ENCODE measurements at places on chromosomes 11 and 22.

DNA sequence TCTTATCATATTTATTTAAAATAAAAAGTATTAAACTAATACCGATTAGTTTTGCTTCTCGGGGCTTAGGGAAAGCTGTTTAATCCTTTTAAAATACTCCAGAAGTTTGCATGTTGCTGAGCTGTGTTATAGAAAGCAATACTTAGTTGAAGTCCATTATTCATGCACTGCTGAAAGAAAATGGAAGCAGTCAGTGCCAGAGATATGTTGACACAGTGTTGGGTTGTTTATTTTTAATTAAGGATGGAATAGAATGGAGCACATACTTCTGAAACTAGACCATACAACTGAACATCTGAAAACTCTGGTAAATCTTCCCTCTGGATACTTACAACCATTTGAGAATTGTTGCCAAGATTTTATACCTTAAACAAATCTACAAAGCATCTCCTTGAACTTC is 282.7 kb upstream of the CCDC179 start:
- DNase-seq: no peak
- no peak overlapping the region for H3K4me3 ChIP-seq
- no peaks in the 10 kb centered on the region for H3K27me3 ChIP-seq
- H3K27ac ChIP-seq: no peak overlapping the region
- no peaks in the 10 kb centered on the region for H3K4me1 ChIP-seq

DNA sequence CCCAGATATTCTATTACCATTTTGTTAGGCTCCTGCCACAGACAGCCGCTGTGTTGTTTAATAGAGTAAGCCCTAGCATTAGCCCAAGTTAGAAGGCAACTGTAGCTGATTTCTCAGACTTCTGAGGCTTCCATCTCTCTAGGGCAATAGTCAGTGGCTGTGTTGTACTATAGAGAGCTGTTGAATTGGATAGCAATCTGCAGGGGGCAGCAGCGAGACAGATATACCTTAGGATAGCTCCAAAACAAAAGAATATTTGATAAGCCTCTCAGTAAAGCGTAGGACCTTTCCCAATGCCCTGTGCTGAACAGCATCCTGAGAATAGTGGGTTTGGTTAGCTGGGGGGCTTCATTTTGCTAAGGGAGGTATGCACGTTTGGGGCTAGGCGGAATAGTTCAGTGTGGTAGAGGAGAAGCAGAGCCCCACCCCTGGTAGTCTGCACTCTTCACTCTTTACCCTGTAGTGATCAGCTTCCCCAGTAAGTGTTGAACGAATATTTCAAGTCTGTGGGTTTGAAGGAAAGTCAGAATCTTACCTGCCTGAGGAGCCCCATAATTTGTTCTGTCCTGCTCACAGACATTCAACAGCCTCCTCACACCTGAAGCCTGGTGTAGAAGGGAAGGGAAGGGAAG is 515.1 kb downstream of the INSC start:
- DNase-seq: peak; percentile 15
- H3K4me1 ChIP-seq: no peaks in the 10 kb centered on the region
- H3K36me3 ChIP-seq: no peaks in the 10 kb centered on the region
- no peaks in the 10 kb centered on the region for H3K27me3 ChIP-seq
- H3K4me3 ChIP-seq: no peak overlapping the region

DNA sequence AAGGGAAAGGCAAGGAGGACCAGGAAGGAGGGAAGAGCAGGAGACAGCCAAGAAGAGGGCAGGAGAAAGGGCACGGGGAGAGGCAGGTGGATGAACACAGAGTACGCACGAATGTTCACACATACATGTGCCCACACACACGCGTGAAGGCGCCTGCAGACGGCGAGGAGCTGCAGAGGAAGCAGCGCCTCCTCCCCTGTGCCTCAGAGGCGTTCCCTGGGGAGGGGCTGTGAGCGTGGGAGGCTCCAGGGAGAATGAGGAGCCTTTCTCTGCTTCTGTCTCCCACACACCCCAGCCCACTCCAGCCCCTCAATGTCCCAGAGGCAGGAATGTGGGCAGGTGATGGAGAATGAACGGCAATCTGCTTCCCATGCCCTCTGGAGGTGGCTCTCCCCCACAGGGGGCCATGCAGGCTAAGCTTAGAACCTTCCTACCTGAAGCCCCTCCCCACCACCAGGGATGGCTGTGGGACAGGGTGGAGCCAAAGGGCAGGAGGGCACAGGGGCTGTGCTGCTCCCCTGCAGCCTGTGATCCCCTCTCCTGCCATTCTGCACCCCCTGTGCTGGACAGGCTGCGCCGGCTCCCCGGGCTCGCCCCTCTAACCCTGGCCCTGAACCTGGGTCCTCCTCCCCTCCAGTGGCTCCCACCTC is 25.3 kb downstream of the PPM1F start:
- H3K4me1 ChIP-seq: no peaks in the 10 kb centered on the region
- no peaks in the 10 kb centered on the region for H3K27me3 ChIP-seq
- H3K27ac ChIP-seq: no peak overlapping the region
- no peak for DNase-seq
- peaks cover 97% of the 10 kb centered on the region for H3K36me3 ChIP-seq

GRCh38 chr22:36510966-36511881 is 4.4 kb upstream of the FOXRED2 start:
- no peak overlapping the region for H3K4me3 ChIP-seq
- H3K27me3 ChIP-seq: no peaks in the 10 kb centered on the region
- peaks cover 61% of the 10 kb centered on the region for H3K36me3 ChIP-seq
- H3K4me1 ChIP-seq: peaks cover 30% of the 10 kb centered on the region
- peak overlapping the region; percentile 27 for H3K27ac ChIP-seq
- DNase-seq: no peak

- no peak overlapping the region for H3K4me3 ChIP-seq
- no peak for DNase-seq
- H3K27me3 ChIP-seq: no peaks in the 10 kb centered on the region
- no peaks in the 10 kb centered on the region for H3K36me3 ChIP-seq
- no peak overlapping the region for H3K27ac ChIP-seq
- H3K4me1 ChIP-seq: no peaks in the 10 kb centered on the region
These were observed 15.5 kb downstream of the MUC15 start for GRCh38 chr11:26556582-26556981.

All from CD14-positive monocyte (primary cell).